ENCODE measurements at places on chromosomes 4 and X.
A peak's percentile ranks its signal among the peaks of the same experiment; 100 is the strongest.

DNA sequence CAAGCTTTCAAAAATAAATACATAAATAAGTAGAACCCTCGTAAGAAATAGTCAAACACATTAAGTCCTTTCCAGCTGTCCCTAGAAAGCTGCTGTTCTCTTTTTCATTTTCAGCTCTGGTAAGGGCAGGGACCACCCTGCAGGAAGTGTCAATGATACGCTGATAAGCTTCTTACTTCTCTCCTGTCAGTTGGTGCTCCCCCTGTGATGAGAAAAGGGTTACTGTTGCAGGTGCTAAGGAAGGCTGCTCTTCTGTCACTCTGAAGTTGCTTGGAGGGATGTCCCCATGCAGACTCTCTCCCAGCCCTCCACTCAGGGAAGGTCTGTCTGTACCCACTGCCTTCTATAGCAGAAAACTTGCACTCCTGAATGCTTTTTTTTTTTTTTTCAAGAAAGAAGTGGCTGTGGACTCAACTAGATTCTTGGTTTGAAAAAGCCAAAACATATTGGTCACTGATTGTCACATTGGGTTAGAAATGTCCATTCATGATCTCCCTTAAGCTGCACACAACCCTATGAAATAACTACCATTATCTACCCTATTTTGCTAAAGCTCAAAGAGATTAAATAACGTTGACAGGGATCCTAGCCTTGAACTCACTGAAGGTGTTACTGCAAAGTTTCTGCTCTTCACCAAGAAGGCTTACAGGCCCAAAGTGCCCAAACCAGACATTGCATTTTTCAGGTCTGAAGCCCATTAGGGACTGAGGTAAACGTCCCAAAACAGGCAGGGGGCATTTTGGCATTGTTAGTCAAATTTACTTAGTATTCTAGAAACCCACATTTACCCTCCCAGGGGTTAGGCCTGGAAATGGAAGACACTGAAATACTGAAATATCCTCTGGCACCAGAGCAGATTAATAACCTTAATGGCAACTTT lies 1.2 kb downstream of the CXCL3 start:
- DNase-seq, result no peak

- DNase-seq, result no peak
These were observed 353.8 kb downstream of the NAP1L3 start for GRCh38 chrX:93319609-93320008.

DNA sequence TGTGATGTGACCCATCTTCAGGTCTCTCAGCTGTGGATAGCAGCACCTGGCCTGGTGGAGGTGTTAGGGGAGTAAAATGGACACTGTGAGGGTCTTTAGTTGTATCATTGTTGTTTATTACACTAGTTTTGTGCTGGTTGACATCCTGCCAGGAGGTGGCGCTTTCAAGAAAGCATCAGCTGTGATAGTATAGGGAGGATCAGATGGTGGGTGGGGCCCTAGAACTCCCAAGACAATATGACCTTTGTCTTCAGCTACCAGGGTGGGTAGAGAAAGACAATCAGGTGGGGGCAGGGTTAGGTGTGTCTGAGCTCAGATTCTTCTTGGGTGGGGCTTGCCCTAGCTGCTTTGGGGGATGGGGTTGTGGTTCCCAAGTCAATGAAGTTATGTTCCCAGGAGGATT lies 162.8 kb downstream of the PPP1R2C start:
- no peak for DNase-seq

GRCh38 chrX:144327495-144327894 lies 443.6 kb downstream of the UBE2NL start:
- no peak for DNase-seq

DNA sequence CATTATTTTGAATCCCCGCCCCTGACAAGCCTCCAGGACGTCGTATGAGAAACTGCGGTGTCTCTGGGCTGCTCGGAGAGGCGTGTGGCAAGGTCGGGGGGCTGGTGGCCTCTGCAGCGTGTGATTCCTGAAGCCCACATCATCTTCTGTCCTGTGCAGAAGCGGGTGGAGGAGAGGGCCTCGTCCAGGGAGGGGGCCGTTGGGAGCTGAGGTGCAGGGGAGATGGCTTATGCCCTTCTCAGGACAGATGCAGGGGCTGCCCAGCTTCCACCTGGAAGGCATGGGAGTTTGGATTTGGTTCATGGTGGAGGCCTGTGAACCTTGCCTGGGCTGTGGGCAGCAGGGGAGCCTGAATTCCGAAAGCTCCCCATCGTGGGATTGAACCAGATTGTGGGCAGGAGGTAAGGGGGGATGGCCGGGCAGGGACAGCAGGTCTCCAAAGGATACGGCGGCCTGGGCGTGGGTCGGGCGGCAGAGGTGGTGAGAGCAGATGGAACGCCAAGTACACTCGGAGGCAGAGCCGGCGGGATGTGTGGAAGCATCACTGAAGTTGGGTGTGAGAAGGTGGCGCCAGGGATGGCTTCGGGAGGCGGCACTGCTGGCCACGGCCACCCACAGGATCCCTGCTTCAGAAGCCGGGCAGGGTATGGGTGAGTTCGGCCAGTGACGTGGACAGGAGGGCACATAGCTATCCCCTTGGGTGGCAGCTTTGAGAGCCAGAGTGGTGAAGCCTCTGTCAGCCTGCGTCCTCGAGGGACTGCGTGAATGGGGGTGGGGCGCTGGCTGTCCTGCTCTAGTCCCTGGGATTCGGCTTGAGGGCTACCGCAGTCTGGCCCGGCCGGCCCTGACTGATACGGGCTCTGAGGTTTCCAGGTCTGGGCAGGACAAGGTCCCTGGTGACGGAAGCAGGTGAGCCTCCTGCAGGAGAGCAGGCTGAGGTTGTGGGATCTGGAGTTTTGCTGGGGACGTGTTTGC lies 76.3 kb upstream of the ADRA2C start:
- DNase-seq, result no peak

DNA sequence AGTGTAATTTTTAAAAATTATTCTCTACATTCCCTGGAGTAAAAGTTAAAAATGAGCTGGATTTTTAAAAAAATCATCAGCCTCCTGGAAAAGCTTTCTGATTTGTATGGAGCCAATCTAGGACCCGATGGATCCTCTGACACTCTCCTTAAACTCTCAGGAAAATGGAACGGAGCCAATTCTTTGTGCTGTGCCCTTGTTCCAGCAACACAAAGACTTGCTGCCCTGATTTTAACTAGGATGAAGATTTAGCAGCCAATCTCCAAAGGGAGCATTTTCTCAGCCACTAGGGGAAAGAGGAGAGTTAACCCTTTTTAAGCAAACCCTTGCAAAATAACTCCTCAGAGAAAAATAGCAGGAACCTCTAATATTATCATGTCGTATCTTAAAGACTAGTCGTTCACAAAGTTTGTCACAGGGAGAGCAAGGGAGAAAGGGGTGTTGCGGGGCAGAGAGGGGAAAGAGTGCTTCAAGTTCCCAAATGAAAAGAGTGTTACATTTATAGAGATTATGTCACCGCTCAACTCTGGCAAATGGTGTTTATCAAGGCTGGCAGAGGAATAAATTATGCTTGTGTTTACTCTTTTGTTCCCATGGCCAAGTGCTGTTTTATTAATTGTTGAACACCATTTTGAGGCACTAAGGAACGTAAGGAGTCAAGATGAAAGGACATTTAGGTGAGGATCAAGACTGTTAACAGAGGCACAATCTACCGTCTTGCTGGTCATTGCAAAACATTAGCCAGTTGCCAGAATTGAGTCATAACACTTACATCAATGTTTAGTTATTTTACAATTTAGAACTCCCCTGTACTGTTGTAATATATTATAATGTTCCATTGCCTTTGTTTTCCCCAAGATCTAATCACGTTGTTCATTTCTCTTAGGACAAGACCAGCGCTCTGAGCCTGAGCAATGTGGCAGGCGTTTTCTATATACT lies 250.7 kb downstream of the THOC2 start:
- DNase-seq, result no peak

DNA sequence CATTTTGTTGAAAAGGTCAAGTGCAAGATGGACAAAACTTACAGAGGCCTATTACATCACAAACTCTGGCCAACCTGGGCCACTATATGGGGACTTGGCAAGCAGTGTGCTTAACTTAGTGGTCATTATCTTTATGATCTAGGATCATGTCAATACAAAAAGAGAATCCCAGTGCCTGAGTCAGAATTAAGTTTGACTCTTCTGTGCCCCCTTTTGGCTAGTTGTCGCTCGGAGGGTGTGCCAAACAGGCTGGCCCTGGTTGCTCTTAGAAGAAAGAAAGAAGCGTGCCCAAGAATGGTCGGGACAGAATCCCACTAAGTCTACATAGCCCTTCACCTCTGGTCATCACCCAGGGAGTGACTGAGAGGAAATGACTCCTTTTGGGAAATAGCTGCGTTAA lies 100.1 kb downstream of the EIF4E start:
- DNase-seq, result peak; percentile 8

Measured in stimulated activated CD8-positive, alpha-beta memory T cell treated with anti-CD3 and anti-CD28 coated beads, Interleukin-7, amount 100 ng/mL, for 4 hours (primary cell).